ENCODE measurements at places on chromosomes 11 and 22.

- no peak for ATAC-seq
Observed at GRCh38 chr11:27626269-27626937, 73.9 kb downstream of the BDNF start.

- ATAC-seq, result no peak
Observed at GRCh38 chr11:83192606-83193245, 786 bp upstream of the ANKRD42 start.

DNA sequence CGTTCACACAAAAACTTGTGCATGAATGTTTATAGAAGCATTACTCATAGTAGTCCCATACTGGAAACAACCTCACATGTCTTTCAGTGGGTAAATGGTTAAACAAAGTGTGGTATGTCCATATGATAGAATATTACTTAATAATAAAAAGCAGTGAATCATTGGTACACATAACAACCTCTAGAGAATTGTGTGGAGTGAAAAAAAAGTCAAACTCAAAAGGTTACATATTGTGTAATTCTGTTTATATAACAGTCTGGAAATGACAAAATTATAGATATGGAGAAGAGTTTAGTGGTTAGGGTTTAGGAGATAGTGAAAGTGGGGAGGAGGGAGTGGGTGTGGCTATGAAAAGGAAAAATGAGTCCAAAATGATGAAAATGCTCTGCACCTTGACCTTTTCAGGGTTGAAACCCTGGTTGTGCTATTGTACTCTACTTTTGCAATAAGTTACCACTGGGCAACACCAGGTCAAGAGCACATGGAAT is 243.4 kb upstream of the DDI1 start:
- ATAC-seq, result no peak

GRCh38 chr22:50488886-50489285 is 2.2 kb downstream of the MIOX start:
- no peak for ATAC-seq

GRCh38 chr11:43579171-43579918 is 101.2 kb upstream of the HSD17B12 start:
- ATAC-seq, result peak; percentile 60

DNA sequence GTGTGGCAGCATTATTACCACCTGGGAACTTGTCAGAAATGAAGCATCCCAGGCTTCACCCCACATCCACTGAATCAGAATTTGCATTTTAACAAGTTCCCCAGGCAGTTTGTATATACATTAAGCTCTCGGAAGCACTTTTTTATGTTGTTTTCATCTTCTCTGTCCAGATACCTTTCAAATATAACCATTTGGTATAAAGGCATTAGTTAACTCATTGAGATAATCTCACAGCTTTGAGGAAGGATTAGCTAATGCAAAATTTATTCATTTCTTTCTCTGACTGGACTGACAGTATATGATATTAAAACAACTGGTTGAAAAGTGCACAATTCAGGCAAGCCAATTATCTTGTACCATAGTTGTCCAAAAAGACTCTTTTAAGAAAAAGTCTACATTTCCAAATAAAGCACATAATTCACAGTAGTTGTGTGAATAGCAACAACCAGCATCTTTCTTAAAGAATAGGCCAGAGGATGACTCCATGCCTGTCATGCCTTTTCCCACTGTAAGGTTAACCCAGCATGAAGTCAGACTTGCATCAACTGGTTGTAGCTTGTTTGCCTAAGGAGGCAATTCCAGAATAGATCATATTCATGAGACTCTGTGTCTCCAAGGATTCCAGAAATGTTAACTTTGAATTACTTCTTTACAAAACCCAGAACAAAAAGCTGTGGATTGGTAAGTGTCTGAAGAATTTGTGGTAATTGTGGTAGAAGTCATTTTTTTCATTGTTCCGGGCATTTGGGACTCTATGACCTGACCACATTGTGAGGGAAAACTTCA is 254.3 kb upstream of the SESN3 start:
- no peak for ATAC-seq

- no peak for ATAC-seq
Observed at GRCh38 chr11:2513441-2513840, 68.6 kb downstream of the KCNQ1 start.

- ATAC-seq, result no peak
Observed at GRCh38 chr11:71281831-71282230, 29.5 kb upstream of the SHANK2 start.

- ATAC-seq, result no peak
Observed at GRCh38 chr11:35380603-35381002, 38.8 kb downstream of the SLC1A2 start.

- no peak for ATAC-seq
Observed at GRCh38 chr11:126696982-126697381, 303.6 kb downstream of the KIRREL3 start.

- peak; percentile 79 for ATAC-seq
Observed at GRCh38 chr22:36541831-36542411, 13.0 kb upstream of the EIF3D start.

DNA sequence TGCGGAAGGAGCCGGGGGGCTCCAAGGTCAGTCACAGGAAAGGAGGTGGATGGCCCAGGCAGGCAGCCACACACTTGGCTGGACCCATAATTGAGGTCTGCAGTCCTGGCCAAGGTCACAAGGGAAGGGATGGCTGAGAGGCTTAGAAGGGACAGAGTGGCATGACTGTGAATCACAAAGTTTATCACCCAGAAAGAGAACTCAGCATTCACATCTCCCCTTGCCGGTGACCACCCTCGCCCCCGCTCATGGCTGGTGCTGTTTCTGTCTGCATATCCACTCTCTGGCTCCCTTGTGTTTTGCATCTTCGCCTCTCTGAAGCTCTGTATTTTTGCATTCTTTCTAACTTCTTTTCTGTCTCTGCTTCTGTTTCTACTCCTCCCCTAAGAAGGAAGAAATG is 117.5 kb downstream of the FEZ1 start:
- no peak for ATAC-seq

GRCh38 chr11:64723117-64723906 is at the start of gene NRXN2:
NRXN2 (minus strand) TSS chr11:64723197; CDS start chr11:64713699, 9,498 bp downstream.
- ATAC-seq, result peak; percentile 99

- ATAC-seq, result no peak
Observed at GRCh38 chr11:122275508-122275907, 159.5 kb upstream of the BLID start.

Data from SK-N-SH treated with all-trans-retinoic acid at 6 μM for 48 hours (cell line).